ENCODE measurements at places on chromosomes 16 and 17. TPM values are rescaled to one million over a fixed set of nuclear protein-coding genes. Genes with fewer than 3 reads are reported as not detected.

The WNT3 gene
- 4.0 TPM for total RNA-seq

The SLC6A2 gene
- total RNA-seq, result not detected

The C16orf96 gene
- not detected for total RNA-seq

DNA sequence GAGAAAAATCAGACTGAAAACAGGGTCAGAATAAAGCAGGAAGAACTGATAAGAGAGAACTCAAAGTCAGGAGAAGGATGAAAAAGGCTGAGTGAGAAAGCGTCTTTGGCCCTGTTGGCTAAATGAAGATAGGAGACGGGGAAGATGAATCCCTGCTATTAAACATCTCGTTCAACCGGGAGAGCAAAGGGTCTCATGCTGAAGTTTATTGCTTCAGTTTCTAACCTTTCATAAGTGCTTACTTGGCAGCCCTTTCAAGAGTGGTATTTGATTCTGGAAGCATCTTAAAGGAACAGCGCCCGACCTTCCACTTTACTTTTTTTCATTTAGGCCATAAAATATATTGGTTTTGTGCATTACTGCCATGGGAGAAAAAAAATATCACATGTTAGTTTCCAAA, 288.3 kb upstream of the RBFOX1 start:
- DNase-seq, result no peak

DNA sequence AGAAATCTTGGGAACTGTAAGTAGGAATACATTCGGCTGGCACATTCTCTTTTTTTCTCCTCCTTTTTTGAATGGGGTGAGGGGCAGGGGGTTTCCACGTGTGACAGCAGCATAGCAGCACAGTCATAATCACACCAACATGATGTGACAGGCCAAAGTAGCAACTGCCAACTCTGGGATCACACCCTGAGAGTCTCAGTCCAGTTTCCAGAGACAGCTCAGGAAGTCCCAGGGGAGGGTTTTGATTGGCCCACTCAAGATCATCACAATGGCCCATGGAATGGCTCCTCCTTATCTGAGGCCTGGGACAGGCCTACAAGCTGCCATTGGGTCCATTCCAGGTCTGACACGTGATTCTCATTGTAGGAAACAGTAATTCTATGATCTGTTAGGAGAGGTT, 207.1 kb upstream of the ASIC2 start:
- no peak for DNase-seq

GRCh38 chr17:57281887-57282286, 25.6 kb downstream of the MSI2 start:
- no peak for DNase-seq
